Stimulated activated CD8-positive, alpha-beta memory T cell treated with anti-CD3 and anti-CD28 coated beads, Interleukin-4, amount 100 ng/mL, for 1 hour (primary cell): ENCODE measurements at places on chromosomes 1 and 21.

DNA sequence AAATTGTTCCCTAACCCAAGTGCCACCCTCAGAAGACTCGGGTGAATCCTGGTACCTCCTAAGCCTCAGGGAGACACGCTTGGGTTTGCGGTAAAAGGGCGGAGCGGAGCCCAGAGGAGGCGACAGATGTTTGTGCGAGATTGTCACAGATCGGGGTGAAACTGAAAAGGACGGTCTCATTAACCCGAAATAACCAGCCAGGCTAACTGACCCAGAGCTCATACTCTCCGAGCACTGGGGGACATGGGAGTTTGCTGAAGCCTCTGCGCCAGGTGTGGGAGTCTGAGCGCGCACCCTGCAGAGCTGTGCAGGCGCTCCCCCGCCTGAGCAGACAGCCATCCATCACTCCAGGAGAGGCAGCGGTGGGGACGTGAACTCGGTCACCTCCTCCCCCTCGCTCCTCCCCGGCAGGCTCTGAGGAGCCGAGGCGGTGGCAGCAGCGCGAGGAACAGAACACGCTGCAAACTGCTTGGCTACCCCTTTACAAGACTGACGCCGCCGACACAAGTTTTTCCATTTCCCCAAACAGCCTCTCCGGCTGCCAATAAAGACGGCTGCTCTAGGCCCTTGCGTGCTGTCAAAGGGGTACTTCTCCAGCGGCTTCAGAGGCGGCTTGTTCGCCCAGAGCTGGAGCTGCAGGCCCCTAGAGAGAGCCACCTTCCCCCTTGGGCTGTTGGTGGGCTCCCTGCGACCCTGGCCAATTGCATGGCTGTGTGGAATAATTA, 43.5 kb downstream of the RRAGC start:
- no peak for DNase-seq

- DNase-seq = no peak
Measured at GRCh38 chr1:106063510-106063909, 993.0 kb upstream of the PRMT6 start.

DNA sequence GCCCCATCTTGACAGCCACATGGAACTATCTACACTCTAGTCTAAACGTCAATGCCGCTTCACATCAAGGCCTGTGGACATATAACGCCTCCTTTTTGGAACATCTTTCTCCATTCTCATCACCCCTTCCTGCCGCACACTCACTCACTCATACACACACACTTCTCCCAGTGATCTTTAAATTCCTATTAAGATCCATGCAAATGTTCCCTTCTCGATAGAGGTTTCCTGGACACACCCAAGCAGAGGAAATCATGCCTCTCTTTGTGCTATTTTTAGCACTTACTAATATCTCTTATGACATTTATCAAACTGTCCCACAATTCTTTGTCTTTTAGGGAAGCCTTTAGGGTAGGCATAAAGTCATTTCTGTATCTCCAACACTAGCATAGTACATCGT, 28.2 kb upstream of the SLAMF9 start:
- no peak for DNase-seq

DNA sequence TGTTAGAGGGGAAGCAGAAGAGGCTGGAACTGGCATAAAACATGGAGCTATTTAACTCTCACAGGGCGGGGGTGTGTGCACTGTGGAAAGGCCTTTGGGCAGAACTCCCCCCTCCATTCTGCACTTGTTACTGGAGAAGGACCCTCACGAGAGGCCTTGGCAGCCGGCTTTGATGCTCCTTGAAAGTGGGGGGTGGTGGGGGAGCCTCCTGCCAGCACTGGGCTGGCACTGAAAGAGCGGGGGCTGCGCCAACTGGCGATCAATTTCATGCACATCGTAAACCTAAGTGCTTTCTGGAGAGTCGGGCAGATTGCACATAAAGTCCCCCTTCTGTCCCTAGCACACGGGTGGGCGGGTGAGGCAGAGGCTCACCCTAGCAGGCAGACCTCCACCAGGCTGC, 28.9 kb downstream of the FOXO6 start:
- no peak for DNase-seq

- DNase-seq = no peak
Measured at GRCh38 chr1:62285984-62286785, 33.0 kb downstream of the KANK4 start.

GRCh38 chr1:147600119-147601111, 59.1 kb downstream of the BCL9 start:
- DNase-seq = no peak

GRCh38 chr1:47031059-47031458, 7.6 kb downstream of the CYP4X1 start:
- DNase-seq = no peak

GRCh38 chr1:183161391-183161790, 24.7 kb upstream of the LAMC2 start:
- DNase-seq = no peak

DNA sequence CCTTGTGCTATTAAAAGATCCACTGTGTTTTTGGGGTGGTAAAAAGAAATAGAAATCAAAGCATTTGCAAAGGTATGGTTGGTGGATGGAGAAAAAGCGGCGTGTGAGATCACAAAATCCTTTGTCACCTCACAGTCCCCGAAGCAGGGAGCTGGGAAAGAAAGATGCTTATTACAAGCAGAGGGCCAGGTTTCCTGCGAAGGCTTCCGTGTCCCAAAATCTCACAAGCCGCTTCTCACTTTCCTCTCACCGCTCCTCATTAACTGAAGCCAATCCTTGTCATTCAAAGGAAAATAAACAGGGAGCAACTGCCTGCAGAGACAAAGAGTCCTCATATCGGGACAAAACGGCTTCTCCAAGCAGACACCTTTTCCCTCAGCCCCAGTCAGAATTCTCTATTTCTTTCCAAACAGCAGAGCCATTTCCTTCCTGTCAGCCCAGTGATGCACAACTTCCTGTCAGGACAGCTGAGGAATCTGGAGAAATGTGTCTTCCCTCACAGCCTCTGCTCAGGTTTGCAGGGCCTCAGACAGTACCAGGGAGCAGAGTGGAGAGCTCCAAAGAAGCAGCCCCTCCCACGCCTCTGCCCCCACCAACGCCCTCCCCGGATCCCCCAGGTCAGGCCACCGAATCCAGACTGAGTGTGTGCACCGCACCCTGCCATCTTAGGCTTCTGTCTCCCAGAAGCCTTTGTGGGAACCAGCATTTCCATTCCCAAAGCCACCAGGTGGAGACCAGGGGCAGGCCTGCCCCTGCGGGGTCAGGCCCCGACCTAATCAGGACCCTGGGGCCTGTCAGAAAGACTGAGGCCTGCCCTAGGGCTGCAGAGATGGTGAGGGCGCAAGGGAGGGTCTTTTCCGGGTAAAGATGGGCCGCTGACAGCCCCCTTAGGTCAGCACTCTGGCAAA, 29.6 kb downstream of the KCNN3 start:
- no peak for DNase-seq

DNA sequence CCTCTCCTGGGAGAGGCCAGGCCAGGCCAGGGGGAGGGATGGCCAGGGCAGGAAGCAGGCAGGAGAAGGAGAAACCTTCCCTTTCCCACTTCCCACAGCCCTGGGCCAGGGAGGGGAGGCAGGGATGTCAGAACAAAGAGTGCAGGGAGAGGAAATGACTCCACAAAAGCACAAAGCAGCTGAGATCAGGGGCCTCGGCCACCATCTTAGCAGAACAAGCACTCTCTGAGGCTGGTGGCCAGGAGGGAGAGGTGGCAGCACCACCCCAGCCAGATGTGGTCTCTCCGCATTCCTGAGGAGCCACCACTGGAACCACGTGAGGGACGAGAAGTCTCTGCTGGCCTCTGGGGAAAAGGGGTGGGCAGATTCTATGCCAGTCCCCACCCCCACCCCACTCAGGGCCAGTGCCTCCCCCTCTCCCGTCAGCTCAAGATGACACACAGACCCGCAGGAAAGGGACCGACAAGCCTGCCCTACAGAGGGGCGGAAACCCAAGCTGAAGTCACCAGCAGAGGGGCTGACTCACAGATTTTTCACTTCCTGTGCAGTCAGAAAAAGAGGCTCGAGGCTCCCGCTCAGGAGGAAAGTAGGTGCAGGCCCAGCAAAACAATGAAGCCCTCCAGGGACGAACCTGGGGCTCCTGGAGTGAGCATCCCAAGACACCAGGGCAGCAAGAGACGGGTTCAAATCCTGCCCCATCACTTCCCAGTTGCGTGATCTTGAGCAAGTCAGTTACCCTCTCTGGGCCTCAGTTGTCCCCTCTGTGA, 24.1 kb upstream of the ALDH4A1 start:
- peak; percentile 77 for DNase-seq
